COLO829 (cell line): ENCODE measurements at places on chromosomes 7 and 10.

DNA sequence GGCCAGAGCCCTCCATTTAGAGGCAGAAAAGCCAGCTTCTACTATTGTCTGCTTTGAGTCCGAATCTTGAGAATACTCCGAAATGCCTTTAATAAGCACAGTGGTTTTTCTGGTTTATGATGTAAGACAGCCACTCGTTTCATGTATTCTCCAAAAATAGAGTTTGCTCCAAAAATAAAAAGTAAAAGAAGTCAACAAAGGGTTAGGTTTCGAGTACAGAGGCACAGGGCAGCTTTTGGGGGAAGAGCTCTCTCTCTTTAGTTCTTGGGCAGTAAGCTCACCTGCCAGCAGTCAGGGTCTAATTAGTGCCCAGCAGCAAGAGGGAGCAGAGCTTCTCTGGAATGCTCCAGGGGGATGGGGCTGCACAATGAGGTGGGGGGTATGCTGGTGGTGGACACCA, 20.2 kb downstream of the CREB3L2 start:
- DNase-seq: no peak

- no peak for DNase-seq
Measured at GRCh38 chr7:92682330-92682729, 92.1 kb upstream of the FAM133B start.

DNA sequence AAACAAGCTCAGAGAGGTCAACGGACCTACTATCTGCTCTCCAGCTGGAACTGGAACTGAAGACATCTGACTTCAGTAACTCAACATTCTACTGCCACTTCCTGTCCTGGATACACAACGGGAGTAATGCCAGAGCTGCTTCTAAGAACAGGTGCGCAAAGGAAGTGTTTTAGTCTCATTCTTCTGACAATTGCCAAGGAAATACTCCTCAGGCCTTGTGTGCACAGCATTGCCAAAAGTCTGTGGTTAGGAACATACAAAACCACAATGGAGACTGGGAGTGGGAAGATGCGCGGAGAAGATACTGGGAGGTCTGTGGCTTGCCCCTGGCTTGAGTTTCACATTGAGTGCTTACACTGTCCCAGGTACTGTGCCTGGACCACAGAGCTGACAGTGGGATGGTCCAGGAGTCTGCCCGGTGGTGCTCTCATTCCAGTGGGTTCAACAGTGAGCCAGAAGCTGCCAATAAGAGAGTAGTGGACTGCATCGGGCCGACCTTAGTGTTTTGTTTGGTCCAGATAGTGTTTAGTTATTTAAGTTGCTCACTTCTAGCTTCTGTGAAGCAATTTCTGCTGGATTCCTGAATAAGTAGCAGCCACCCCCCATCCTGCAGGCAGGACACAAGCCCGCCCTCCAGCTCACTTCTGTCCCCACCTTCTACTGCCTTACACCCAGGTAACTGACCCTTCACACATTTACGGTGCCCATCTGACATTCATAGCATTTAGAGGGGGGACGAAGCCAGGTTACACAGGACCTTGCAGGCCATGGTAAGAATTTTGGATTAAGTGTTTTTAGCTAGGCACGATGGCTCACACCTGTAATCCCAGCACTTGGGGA, 10.3 kb downstream of the TBL2 start:
- no peak for DNase-seq

DNA sequence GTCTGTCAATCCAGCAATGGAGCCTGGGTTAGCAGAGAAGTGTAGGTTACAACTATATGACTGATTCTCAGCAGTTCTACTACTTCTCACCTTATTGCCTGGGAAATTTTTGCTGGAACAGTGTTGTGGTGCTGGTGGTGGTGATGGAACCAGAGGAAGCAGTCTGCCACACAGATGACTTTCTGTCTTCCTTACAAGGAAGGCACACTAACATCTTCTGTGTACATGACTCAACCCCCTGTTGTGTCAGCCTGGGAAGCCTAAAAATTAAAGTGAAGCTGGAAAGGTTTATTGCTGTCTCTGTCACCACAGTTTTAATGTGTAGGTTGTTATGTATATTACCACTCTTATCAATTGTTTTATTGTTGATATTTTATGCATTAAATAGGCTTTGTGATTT, 40.3 kb downstream of the ANKRD7 start:
- peak; percentile 11 for DNase-seq

DNA sequence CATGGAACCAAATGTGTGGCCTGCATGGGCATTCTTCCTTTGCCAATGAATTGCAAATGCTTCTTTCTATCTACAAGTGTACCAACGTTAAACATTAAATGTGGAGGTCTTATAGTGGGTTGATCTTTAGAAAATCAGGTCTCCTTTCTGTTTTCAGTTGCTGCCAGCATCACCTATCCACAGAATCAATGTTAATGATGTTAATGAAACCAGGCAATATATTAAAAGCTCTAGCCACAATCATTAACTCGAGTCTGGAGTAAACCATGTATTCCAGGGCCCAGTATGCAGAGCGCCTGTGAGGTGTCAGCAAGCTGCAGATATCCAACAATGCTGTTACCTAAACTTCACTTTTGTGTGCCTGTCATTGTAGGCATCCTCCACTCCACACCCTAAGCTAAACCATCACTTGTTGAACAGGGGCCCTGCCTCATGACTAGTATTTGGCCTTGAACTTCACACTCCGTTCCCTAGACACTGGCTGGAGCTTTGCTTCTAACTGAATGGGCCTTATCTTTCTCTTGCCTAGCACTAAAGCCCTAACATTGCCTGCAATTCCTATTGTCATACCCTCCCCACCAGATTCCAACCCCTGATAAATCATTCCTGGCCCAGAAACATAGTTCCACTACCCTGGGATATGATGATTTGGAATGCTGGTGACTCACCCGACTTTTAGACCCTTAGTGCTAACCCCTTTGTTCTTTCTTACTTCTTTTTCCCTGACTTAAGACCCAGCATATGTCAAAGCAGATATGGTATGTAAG, 24.3 kb upstream of the ITGB8 start:
- no peak for DNase-seq

GRCh38 chr10:118592675-118593330, 2.6 kb downstream of the PRLHR start:
- DNase-seq: no peak

GRCh38 chr7:18087687-18088078, 60.0 kb upstream of the PRPS1L1 start:
- no peak for DNase-seq

- no peak for DNase-seq
Measured at GRCh38 chr7:29723599-29723998, 82.7 kb upstream of the WIPF3 start.

DNA sequence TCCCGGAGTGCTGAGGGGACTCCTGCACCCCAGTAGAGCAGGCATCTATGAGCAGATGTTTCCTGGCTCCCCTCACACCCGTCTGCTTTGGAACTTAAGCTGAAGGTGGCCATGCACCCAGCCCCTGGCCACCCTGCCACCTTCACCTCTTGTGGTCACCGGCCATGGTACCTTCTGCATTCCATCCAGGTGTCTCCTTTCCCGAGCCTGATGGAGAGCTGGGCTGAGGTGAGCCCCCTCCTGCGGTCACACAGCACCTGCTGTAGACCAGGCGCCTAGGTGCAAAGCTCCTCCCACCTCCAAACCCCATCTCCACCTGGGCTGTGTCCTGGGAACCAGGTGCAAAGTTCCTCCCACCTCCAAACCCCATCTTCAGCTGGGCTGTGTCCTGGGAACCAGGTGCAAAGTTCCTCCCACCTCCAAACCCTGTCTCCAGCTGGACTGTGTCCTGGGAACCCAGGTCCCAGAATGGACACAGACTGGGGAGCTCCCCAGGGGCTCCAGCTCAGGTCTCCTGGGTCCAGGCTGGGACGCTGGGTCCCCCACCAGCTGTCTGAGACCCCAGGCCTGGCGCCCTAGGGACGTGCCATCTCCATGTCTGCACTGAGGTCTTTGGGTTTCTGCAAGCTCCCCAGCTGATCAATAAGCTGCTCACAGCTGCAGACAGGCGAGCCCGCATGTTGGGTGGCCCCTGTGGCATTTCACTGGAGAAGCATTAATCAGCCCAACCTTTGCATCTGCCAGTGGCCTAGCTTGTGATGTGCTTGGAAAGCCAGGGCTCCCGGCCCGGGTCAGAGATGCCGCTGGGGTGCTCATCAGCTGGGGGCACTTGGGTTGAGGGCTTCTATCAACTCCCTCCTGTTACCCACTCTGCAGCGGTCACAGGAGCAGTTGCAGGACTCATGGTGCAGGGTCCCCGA, 61.2 kb upstream of the INPP5A start:
- DNase-seq: no peak
